ENCODE measurements at places on chromosomes 12 and 14.

DNA sequence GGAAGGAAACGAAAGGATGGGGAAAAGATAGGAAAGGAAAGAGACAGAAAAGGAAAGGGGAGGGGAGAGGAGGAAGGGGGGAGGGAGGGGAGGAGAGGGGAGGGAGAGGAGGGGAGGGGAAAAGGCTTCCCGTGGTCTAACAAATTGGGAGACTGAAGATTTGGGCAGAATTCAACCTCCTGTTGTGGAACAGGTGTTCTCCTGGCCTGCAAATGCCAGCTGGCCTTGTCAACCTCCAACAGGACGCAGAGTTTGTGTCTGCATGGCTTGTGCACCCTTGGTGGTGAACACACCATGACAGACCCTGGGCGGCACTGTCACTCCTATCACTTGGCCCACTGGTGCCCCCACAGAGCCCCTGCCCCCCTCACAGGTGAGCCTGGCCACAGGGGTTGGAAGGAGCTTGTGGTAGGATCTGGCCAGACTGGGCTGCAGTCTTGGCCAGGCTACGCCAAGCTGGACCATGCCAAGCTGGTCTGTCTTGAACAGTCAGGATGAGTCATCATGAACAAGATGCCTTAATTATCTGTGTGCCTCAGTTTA lies 321.6 kb downstream of the BCL11B start:
- DNase-seq: no peak

DNA sequence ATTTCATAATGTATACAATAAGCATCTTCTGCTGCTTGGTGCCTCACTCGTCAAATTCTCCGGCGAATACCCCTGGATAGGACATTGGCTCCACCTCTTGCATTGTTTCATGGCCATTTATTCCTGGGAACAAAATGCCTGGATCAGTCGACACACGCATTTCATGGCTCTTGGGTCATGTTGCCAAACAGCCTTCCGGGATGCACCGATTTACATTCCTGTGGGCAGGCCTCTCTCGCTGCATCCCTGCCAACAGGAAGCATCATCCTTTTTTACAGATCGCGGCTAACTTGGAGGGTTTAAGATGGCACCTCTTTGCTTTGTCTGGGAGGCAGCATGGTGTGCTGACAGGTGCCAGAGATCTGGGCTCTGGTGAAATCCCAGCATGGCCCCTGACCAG lies 32.7 kb upstream of the RIMBP2 start:
- DNase-seq: no peak

DNA sequence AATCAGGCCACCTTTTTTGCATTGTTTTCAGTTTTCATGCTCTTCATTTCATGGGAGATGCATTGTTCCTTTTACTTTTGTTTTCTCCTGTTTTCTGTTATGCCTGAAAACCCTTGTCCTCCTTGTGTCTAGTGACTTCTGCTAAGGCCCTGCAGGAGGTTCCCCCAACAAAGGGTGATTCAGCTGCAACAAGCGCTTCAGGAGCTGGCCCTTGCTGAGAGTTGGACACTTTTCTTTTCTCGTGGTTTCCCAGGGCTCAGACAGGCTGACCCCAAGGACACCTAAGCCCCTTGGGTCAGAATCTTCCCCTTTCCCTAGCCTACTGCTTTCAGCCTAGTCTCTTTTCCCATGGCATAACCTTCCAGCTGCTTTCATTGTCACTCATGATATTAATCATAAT lies 98.9 kb downstream of the PLXNC1 start:
- DNase-seq: no peak

DNA sequence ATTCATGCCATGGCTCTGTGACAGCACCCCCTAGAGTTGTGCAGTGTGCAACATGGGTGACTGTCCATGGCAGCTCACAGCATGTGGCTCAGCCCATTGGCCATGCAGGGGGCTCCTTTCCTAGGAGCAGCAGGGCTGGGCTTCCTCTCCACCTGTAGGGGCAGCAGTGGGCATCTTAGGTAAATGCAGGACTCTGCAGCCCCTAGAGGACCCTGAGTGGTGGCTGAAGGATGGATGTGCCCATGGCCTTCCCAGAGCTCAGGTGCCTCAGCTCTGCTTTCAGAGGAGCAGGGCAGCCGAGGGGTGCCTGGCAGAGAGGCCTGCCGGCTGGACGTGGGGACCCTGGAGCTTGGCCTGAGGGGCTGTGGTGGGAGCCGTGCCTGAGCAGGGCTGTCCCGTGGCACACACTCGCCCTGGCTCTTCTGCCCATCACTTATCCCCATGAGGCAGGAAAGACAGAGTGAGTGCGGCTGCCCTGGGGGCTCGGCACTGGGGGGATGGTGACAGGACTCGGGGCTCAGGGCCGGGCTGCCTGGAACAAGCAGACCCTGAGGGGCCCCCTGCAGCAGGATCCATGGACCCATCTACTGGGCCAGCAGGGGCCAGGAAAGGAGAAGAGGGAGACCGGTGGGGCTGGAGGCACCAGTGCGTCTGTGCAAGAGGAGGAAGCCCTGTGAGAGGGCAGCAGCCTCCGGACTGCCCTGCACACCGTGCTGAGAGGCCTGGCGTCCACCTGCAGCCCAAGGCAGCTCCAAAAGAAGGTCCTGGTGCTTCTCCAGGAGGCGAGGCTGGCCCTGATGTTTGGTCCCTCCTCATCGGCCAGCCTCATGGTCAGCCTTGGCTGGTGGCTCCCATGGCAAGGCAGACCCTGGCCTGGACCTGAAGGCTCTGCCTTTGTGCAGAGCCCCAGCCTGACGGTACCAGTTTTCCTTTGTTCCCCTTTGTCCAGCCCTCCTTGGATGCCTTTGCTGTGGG lies 7.6 kb downstream of the ADSS1 start:
- DNase-seq: no peak

GRCh38 chr12:17203497-17203896 lies 597.5 kb upstream of the LMO3 start:
- DNase-seq: no peak

DNA sequence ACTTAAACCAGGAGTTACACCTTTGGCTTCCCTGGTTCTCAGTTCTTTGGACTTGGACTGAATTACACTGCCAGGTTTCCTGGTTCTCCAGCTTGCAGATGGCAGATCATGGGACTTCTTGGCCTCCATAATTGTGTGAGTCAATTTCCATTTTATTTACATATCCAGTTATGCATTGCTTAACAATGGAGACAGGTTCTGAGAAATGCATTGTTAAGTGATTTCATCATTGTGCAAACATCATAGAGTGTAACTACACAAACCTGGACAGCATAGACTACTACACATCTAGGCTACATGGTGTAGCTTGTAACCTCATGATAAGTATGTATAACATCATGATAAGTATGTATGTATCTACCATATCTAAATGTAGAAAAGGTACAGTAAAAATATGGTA lies 276.1 kb upstream of the BTG1 start:
- DNase-seq: no peak

DNA sequence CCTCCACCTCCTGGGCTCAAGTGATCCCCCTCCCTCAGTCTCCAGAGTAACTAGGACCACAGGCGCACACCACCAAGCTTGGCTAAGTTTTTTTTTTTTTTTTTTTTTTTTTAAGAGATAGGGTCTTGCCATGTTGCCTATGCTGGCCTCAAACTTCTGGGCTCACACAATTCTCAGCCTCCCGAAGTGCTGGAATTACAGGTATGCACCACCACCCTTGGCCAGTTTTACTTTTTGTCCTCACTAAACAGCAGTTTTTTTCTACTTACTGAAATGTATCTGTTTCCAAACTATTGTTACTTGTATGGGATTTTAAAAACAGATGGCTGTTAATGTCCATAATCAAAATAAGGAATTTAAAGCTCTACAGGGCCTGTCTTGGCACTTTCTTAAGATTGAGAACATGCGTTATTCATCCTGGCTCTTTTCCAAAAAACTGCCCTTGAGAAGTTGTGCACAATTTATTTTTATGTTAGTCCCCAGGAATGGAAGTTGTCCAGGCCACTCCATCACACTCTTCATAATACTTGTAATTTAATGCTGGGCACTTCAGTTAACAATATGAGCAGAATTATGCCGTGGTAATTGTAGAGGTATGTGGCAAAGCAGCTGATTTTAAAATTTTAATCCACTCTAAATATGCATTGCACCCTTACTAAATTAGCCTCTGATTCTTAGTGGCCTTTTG lies 51.9 kb upstream of the REP15 start:
- no peak for DNase-seq

DNA sequence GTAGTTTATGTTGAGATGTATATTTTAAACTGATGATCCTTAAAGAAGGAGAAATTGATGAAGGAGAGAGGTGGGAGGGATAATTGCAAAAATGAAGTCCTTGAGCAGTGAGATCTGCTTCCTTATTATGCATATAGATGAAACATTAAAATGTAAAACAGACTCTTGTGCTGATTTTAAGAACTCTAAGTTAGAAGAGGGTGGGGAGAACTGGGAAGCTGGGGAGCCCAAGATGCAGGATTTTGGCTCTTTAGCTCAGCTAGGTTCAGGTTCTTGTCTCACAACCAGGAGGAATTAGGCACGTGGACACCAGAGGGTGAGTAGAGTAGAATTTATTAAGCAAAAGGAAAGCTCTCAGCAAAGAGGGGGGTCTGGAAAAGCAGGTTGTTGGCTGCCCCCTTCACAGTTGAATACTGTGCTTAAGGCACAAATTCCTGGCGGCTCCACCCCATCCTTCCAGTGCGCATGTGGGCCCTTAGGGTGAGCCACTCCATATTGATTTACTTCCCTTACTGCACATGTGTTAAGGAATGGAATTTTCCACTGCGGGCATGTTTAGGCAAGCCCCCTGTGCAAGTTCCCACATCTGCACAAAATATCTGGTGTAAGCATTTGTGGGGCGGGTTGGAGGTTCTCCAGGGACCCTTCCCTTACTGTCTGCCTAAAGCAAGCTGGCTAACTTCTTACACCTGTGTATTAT lies 141.9 kb downstream of the BICD1 start:
- DNase-seq: no peak

DNA sequence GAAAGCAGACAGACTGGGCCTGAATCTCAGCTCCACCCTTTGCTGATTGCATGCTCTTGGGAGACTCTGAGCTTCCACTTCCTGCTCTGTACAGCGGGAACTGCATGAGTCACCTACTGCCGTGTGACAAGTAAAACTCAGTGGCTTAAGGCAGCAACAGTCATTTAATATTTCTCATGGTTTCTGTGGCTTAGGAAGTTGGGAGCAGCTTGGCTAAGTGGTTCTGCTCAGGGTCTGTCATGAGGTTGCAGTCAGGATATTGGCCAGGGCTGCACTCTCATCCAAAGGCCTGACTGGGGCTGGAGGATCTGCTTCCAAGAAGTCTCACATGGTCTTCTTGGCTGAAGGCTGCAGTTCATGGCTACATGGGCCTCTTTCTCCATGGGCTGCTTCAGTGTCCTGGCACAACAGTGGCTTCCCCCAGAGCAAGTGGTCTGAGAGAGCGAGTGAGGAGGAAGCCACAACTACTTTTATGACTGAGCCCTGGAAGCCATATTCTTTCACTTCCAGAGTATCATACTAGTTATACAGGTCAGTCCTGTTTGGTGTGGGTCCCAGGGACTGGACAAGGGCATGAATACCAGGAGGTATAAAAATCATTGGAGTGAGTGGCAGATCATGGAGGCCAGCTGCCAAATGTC lies 49.7 kb downstream of the FAM222A start:
- DNase-seq: no peak

GRCh38 chr14:105093431-105094192 lies 28.4 kb upstream of the GPR132 start:
- peak; percentile 73 for DNase-seq

GRCh38 chr14:75689012-75689411 lies 28.0 kb downstream of the TTLL5 start:
- DNase-seq: no peak

DNA sequence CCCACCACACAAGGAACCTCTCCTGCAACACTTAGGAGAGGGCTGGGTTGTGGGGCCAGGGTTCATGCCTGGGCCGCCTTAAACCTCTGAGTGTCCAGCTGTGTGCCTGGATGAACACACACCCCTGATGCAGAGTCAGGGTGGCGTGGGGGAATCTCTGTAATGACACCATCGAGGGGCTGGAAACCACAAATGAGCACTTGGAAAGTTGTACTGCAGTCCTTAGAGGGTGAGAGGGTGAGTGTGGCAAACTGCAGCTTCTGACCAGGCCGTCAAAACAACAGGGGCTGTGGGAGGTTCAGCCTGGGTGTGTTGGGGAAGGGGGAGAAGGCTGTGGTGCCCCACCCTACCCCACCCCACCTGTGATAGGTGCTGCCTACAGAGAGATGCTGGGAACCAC lies 12.4 kb upstream of the KRT5 start:
- no peak for DNase-seq

DNA sequence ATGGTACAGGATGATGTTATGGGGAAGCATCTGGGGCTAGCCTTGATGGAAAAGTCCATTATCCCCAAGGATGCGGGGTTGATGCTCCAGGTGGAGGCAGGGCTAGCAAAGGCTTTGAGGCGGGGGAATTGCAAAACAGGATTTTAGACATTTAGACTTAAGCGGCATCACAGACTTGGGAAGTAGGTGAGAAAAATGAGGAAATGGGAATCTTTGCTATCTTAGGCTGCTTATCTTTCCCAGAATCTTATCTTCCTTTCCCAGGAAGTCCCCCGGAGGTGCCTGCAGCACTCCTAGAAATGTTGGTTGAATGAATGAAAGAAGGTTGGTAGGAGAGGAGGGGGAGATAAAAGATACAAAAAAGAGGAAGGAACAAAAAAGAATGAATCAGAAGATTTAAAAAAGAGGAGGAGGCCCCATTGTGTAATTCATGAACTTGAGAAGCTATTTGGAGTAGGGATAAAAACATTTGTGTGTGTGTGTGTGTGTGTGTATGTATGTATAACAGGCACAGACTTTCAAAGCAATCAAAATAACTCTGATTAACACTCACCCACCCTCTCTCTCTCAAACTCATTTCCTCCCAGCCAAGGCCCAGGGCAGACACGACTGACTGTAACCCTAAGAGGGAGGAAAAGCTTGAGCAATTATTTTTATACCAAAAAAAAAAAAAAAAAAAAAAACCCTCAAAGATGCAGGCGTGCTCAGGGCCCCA lies 62.5 kb upstream of the TBX3 start:
- DNase-seq: no peak

DNA sequence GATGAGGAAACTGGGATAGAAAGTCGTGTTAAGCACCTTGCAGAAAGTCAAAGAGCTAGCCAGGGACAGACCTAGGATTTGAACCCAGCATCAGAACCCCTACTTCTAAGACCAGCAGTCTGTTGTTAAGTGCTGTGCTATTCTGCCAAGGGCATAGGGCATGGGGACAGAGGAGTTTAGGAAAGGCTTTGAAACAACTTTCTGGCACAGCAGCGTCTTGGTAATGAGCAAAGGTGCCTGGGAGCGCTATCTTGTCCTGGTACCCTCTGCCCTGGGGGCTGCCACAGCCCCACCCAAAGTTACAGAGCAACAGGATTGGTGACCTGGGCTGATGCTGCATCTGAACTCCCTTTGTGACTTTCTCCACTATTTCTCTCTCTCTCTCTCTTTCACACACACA lies 1108.1 kb downstream of the BCL11B start:
- DNase-seq: no peak

DNA sequence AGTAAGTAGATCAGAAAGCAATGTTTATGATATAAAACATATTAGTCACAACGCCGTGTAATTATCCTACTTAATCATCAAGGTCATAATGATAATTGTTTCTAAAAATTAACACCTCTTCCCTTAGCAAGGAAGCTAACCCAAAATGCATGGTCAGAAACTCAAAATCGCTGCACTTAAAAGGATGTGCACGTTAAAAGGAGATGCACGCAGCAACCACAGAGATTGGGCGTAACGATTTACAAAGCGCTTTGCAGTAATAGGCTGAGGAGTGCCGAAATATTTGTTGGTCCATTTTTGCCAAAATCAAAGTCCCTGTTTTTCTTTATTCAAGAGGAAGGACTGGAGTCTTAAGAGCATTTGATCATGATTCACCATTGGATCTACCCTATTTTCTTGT lies 1077.2 kb downstream of the VRK1 start:
- no peak for DNase-seq

- no peak for DNase-seq
These were observed 63.9 kb downstream of the AACS start for GRCh38 chr12:125129179-125129571.

- no peak for DNase-seq
These were observed 10.1 kb downstream of the BMP4 start for GRCh38 chr14:53946404-53947093.
